ENCODE measurements at places on chromosomes 5 and 9.

DNA sequence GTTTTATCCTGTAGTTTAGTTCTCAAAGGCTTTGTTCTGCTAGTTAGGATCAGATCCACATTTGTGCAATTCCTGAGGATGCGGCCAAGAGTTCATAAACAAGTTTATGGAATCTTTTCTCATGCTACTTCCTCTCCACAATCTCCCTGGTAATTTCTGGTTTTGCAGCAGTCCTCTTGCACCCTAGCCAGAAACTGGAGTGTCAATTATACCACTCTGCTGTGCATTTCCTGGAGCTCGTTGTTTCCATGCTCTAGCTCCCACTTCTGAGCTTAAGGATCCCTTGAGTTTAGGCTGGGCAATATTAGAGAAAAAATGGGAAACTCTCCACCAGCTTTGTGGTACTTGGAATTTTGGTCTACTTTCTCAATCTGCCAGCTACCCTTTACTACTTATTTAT, 474.7 kb downstream of the DIRAS2 start:
- DNase-seq = no peak

DNA sequence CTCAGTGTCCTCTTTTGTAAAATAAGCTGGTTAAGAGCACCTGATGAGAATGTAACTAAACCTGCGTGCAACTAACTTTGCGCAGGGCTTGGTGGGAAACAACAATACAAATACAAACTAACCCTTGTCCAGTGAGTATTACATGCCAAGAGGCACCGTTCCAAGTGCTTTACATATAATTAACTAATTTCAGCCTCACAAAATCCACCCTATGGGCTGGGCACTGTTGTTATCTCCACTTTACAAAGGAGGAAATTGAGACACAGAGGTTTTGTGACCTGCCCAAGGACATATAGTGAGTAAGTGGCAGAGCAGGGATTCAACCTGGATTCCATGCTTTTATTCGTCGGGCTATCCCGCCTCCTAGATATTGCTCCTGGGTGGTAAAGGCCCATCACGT, 26.2 kb upstream of the TNIP1 start:
- no peak for DNase-seq

- DNase-seq = no peak
These were observed 1037.3 kb upstream of the ACO1 start for GRCh38 chr9:31347082-31347617.

- DNase-seq = no peak
These were observed 1036.4 kb downstream of the NR2F1-AS1 start for GRCh38 chr5:92544596-92544995.

- no peak for DNase-seq
These were observed 130.8 kb upstream of the IRX4 start for GRCh38 chr5:2013301-2014057.

DNA sequence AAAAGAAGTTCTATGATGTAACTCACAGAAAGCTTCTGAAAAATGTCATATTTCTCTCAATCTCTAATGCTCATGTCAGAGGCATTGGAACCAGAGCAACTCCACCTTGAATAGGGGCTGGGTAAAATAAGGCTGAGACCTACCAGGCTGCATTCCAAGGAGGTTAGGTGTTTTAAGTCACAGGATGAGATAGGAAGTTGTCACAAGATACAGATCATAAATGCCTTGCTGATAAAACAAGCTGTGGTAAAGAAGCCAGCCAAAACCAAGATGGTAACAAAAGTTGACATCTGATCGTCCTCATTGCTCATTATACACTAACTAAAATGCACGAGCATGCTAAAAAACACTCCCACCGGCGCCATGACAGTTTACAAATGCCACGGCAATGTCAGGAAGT, 411.1 kb upstream of the GRIA1 start:
- no peak for DNase-seq

GRCh38 chr9:84838879-84839278, 169.3 kb downstream of the NTRK2 start:
- DNase-seq = no peak

DNA sequence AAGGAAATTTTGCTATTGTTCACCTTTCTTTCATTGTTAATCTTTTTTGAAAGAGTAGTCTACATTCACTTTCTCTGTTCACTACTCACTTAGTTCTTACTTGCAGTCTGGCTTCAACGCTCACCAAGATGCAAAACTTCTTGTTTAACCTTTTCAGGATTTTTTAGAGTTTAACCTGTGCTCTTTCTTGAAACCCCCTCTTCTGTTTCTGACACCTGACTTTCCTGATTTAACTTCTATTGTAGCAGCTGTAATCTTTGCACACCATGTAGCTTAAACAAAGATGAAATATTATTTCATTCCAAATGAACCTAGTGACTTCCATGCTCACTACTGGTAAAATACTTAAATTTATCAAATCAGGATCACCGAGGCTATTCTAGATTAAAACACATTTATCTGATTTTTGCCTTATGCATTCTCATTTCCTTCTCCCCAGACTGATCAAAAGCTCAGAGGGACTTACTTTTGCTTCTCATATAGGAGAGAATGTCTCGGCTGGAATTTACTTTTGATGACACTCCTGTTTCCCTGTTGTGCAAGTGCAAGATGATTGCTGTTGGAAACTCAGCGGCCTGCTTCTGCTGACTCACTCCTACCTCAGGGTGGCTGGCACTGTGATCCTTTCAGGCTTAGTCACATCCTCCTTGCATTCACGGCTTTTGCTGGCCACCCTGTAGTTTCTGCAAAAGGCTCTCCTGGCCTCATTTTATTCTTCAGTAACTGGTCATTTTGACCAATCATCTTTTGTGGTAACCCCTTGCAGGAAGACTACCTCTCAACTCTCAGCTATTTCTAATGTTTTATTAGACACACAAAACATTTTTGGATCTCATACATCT, 109.3 kb upstream of the IFNE start:
- DNase-seq = no peak

GRCh38 chr9:91320299-91320698, 41.4 kb downstream of the AUH start:
- DNase-seq = no peak

Measured in SK-N-DZ (cell line).